ENCODE measurements at places on chromosomes 7 and 10. TPM values are rescaled to one million over a fixed set of nuclear protein-coding genes. Genes with fewer than 3 reads are reported as not detected.

The KCNIP2 gene
- 6.5 TPM for polyA plus RNA-seq

The HMX2 gene
- 1.3 TPM for polyA plus RNA-seq

The EN2 gene
- polyA plus RNA-seq = 0.04 TPM

The BMPER gene
- 53.0 TPM for polyA plus RNA-seq

- DNase-seq = no peak
These were observed 144.3 kb downstream of the FZD1 start for GRCh38 chr7:91408388-91409154.

DNA sequence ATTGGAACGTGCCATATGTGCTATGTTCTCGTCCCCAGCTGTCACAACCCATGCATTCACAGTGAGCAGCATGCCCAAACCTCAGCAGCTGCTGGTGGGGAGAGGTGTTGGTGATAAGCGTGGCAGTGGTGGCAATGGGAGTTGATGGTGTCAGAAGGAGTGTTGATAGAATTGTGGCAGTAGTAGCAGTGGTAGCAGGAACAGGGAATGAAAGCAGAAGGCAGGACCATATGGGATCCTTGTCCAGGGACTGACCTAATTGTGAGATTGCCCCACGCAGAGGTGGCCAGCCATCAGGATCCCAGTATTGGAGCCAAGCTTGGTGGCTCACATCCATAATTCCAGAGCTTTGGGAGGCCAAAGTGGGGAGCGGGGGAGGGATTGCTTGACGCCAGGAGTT is 276.3 kb downstream of the GALNT17 start:
- DNase-seq = no peak

DNA sequence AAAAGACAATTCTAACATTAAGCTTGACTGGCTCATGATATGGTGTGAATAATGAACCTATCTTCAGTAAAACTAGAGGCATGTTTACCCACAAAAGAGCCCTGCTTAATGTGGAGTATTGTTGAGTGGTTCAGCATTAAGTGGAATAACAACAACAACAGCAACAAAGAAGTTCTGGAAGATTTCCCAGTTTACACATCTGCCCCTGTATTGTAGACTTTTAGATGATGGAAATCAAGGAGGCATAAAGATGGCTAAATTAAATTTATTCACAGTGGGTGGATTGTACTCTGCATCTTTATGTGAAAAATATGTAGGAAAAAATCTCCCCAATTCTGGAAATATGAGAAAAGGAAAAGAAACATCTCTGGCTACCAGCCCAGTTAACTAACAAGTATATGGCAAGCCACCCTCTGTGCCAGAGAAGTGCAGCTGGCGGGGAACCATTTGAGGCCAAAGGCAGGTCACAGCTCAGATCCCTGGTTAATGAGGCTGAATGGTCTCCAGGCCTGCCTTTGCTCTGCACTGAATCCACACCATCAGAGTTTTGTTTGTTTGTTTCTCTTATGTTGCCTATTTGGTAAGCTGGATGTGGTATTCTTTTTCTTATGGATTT is 186.0 kb downstream of the SEMA3D start:
- DNase-seq = no peak

- DNase-seq = no peak
These were observed 30.0 kb downstream of the DRGX start for GRCh38 chr10:49365675-49366415.

GRCh38 chr7:97844036-97844435 is 28.2 kb downstream of the ASNS start:
- no peak for DNase-seq

DNA sequence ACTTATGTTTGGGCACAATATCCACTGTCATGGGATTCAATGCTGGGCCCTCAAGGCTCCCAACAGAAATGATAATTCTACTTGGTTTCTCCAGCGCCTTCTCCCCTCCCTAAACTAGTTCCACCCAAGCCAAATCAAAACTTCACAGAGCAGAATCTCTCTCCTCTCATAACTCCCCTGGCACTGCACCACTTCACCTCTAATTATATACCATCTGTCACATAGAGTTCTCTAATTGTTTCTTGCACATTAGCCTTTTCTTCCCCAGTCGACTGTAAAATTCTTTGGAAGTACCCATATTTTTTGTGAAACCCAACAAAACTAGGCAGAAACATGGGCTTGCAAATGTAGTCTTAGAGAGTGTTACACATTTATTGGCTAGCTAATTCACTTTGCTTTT is 8.1 kb downstream of the SGMS1 start:
- no peak for DNase-seq

Data from left renal pelvis (tissue), 4 donors.